ENCODE measurements at places on chromosomes 16 and 17.

- no peak for DNase-seq
Observed at GRCh38 chr17:69733171-69734012, 318.9 kb downstream of the MAP2K6 start.

DNA sequence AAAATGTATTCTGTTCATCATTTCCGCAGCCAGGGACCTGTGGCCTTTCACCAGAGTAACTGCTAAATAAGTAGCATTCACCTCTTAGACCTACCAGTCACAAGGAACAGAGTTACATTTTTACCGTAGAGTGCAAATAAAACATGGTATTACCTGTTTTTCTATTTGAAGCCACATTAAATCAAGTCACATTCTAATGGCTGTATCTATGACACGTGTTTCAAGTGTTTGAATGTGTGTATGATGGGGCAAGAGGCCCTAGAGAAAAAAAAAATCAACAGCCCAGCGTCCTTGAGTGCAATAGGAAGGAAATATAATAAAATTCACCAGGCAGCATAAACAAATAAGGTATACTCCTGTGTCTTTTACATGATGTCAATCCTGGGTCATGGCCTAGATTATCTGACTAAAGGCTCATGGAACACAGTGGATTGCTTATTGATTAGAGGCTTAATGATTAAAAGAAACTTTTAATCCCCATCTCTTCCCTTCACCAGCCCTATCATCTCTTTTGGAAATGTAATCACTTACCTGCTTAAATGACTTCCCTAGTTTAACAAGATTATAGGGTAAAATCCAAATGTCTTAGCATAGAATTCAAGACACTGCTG is 168.7 kb upstream of the CDH5 start:
- no peak for DNase-seq

GRCh38 chr17:35171834-35172233 is 22.4 kb downstream of the SLC35G3 start:
- no peak for DNase-seq

DNA sequence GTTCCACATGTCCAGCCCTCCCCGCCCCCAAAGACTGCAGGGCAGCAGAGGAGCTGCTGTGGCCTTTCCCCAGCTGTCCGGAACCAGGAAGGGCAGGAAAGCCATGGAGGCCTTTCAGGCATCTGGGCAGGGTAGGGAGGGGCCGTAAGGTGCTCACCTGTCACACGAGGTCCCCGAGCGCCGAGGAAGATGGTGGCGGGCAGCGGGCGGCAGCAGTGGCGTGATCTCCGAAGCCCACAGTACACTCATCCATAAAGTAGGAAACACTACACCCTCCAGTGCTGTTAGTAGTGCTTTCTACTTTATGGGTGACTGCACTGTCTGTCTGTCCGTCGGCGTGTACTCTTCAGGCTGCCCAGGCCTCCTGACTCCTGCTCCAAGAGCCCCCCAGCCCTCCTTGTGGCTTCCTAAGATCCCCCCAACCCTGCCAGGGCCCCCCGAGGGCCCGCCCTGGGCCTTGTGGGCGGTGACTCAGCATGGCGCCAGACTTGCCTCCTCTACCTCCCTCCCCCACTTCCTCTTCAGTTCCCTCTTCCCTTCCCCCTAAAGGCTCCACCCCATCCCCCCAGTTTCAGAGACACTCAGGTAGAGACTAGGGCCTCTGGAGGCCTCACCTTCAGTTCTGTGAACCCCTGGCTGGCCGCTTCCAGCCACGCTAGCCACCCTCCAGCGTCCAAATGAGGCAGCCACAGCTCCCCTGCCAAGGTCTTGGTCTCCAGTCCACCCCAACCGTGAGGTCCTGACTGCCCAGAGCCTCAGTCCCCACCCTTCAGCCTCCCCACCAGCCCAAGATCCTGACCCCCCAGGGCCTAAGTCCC is 2.6 kb upstream of the TSPOAP1 start:
- DNase-seq = peak; percentile 73

- no peak for DNase-seq
Observed at GRCh38 chr16:56743840-56744239, 13.9 kb downstream of the NUP93 start.

- no peak for DNase-seq
Observed at GRCh38 chr17:29078183-29079045, 35.5 kb downstream of the PIPOX start.

- DNase-seq = no peak
Observed at GRCh38 chr16:58519707-58520106, 4.4 kb downstream of the SETD6 start.

DNA sequence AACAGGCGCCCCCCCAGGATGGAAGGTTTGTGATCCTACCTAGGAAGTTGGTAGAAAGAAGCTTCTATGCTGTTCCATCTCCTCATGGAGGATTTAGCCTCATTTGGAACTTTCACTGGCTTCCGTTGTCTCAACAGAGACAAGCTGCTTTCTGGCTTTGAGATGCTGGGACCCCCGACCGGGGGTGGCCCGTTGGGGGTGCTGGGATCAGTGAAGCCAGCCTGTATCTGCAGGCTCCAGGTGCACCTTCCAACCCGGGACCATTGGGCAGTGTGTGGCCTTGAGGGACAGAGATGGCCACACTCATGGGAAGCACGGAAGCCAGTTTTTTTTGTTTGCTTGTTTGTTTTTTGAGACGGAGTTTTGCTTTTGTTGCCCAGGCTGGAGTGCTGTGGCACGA is 15.4 kb downstream of the CIBAR2 start:
- no peak for DNase-seq

- no peak for DNase-seq
Observed at GRCh38 chr16:78277321-78278055, 178.0 kb downstream of the WWOX start.

DNA sequence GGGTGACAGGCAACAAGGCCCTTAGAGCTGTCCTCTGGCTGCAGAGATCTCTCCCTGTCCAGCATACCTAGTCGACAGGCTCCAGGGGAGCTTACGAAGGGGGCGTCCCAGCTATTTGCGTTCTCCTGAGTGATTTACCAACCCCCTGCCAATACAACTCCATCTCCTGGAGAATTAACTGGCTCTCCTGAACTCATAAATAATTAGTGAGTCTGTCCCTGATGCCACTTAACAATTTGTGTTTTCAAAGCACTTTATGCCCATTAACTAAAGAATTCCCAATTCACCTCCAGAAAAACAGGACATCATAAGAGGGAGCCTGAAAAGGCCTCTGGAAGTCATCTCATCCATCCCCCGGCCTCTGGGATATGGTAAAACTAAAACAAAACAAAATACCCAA is 26.7 kb downstream of the SDK2 start:
- no peak for DNase-seq

All from stimulated activated naive CD4-positive, alpha-beta T cell treated with Interleukin-2 at 50 U/mL for 16 hours (primary cell).